Posterior vena cava (tissue), 2 donors: ENCODE measurements at places on chromosomes 13 and 19.

- DNase-seq = peak; percentile 80
Observed at GRCh38 chr19:1945899-1946298, 4.9 kb downstream of the CSNK1G2 start.

DNA sequence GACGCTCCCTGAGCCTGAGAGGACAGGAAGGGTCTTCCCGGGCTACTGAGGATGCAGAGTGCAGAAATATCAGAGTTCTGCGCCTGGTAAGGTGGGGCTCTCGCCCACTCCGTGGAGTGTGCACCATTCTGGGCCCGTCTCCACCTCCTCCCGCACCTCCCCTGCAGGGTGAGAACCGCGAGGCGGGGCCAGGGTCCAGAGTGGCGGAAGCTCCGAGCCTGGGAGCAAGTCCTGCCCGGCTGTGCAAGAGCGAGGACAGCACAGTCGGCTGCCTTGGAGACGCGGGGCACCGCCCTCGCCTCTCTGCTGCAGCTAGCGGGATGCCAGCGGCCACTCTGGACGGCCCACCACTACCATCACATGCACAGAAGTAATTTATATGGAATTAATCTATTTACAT, 2304.4 kb downstream of the PCDH9 start:
- peak; percentile 80 for DNase-seq

GRCh38 chr19:43581467-43581866, 5.9 kb downstream of the PINLYP start:
- no peak for DNase-seq

GRCh38 chr19:35710784-35711723, 6.7 kb downstream of the ZBTB32 start:
- no peak for DNase-seq

DNA sequence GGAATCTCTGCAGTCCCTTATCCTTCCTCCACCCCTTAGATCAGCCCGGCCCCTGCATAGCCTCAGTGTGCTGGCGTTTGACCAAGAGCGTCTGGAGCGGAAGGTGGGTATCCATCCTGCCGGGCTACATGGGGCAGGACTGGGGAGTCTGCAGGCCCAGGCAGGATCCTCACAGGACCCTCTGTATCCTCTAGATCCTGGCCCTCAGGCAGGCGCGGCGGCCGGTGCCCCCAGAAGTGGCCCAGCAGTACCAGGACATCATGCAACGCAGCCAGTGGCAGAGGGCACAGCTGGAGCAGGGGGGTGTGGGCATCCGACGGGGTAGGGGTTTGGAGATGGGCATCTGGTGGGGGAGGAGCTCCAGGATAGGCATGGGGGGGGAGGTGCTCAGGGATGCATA, 8.9 kb downstream of the PODNL1 start:
- no peak for DNase-seq

- no peak for DNase-seq
Observed at GRCh38 chr13:109447667-109448066, 338.7 kb downstream of the IRS2 start.

DNA sequence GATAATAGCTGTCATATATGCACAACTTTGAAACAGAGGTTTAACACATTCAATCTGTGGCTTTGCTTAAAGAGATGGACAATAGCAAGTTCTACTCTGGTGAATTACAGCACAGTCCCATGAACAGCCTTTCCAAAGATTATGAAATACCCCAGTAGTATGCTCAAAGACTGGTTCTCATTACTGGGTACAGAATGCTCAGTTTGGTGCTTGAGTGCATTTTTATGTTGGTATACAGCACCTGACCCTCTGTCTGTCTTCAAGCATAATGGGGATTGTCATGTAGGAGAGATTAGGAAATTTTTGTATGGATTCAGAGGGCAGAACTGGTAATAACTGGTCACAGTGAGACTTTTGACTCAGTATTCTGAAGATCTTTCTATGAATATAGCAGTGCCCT, 7.6 kb downstream of the LMO7 start:
- no peak for DNase-seq

DNA sequence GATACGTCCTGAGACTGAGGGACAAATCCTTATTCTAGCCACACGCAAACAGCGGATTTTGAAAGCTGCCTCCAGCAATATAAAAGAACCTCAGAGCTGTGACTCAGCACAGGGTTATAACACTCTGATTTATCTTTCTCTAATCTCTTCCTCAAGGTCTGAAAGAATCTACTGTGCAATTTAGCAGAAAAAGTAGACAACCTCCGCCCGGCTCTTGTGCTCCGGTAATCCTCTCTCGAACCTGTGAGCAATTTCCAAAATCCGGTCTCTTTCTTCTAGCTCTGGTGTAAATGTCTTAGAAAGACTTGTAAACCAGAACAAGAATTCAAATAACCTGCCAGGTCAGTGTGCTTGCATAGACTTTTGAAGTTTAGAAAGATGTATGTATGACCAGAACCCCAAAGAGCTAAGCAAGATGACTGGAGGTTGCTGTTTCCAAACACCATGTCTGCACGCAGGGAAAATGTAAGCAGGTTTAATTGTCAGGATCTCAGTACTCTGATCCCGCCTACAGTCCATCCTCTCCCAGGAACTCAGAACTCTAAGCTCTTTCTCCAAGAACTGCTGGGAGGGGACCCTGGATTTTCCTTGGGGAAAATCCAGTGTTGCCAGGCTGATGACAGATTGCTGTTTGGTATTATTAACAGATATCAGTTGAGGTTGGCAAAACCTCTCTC, 338.1 kb downstream of the RFC3 start:
- no peak for DNase-seq

DNA sequence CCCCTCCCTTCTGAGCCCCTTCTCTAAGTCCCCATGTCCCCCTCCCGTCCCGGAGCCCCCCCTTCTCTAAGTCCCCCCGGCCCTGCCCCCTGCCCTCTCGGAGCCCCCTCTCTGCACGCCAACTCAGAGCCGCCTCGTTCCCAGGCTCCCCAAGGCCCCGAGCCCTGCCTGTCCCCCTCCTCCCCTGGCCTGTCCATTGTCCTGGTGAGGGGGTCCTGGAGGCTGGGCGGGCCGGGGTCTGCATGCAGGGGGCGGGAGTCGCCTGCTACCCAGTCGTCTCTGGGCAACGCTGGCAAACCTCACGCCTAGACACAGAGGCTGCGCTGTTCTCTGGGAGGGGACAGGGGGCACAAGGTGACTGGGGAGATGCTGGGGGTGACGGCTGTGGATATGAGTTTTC, 39.2 kb upstream of the SEMA6B start:
- no peak for DNase-seq

DNA sequence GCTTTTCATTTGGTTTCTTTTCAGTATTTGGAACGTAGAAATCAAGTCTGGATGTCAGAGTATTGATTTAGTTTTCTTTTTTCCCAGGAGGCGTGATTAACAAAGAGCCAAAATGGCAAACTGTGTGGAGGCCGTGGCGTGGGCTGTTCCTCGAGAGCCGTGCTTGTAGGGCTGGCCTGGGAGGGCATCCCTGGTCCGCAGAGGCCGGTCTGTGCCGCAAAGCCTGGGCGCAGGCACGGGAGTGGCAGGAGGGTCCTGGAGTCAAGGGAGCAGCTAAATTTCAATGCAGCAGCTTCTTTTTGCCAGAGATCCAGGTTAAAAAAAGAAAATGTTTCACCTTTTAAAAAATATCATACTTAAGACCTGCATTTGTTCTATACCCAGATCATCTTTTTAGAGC, 13.1 kb upstream of the MCF2L start:
- peak; percentile 13 for DNase-seq

- DNase-seq = peak; percentile 96
Observed at GRCh38 chr19:2462635-2463421, 6.1 kb upstream of the LMNB2 start.

- DNase-seq = no peak
Observed at GRCh38 chr13:109747524-109747923, 38.9 kb downstream of the IRS2 start.
